NT2/D1 (cell line): ENCODE measurements at places on chromosomes 1 and 21.
A peak's percentile ranks its signal among the peaks of the same experiment; 100 is the strongest.

GRCh38 chr1:157448636-157449035 is 103.7 kb downstream of the FCRL5 start:
- no peak for DNase-seq

GRCh38 chr21:38147391-38147790 is 109.4 kb upstream of the KCNJ15 start:
- DNase-seq, result no peak

GRCh38 chr1:201171063-201172036 is 17.1 kb upstream of the TMEM9 start:
- peak; percentile 25 for DNase-seq

- no peak for DNase-seq
Observed at GRCh38 chr1:159009704-159010361, at the start of gene IFI16. Gene IFI16, plus strand, starts transcription at chr1:159009907. Its CDS starts 4,774 bp downstream, at chr1:159014681.

DNA sequence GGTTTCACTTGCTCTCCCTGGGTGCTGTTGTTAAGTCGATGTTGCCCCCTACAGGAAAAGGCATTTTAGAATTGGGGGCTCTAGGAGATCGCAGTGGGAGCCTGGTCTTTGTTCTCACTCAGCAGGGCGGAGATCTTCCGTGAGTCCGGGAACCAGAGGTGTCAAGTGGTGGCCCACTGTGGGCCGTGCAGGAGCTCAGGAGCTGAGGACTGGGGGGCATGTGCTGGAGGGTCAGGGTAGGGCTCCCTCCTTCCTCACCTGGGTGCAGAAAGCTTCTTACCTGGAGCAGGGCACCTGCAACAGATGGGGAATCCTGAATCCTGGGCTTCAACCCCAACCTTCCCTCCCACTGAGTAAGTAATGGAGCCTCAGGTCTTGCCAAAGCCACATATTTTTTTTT is 392.7 kb downstream of the NPHP4 start:
- no peak for DNase-seq

DNA sequence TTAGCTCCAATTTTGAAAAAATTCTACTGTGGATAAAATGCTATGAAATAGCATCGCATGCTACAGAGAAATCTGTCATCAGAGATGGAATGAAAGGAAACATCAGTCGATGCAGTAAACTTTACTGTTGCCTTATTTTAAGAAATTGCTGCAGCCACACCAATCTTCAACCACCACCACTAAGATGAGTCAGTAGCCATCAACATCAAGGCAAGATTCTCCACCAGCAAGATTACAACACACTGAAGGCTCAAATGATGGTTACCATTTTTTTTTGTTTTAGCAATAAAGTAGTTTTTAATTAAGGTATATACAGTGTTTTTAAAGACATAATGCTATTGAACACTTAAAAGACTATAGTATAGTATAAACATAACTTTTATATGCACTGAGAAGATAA is 95.6 kb upstream of the JUN start:
- DNase-seq, result no peak

DNA sequence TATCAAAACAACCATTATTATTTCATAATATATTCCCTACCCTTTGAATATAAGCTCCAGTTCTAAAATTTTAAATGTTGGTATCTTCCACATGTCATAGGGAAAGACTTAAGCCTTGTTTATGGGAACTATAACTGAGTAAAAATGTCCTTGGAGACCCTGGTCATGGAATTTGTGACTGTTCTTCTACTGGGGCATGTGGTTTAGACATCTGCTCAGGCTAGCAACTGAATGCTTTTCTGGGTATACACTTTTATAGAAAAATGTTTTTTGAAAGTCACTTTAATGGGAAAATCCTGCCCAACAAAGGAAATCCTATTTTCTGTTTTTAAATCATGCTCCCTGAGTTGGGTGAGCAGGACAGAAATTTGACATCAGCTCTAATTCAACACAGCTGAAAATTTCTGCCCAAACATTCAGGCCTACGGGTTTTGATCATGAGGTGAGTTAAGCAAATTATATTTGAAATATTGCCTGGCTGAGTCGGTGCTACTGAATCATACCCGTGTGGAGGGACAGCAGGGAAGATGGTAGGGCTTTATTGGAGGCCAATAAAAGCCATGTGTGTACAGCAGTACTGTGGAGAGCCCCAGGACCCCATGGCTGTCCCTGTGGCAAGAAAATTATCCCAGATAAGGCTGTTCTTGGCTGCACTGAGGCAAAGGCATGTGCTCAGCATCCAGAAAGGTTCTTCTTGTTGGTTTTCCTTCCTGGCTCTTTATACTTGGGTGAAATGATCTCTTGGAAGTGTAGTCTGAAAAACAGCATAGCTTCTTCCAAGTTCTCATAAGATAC is 391.8 kb downstream of the DISC1 start:
- no peak for DNase-seq

DNA sequence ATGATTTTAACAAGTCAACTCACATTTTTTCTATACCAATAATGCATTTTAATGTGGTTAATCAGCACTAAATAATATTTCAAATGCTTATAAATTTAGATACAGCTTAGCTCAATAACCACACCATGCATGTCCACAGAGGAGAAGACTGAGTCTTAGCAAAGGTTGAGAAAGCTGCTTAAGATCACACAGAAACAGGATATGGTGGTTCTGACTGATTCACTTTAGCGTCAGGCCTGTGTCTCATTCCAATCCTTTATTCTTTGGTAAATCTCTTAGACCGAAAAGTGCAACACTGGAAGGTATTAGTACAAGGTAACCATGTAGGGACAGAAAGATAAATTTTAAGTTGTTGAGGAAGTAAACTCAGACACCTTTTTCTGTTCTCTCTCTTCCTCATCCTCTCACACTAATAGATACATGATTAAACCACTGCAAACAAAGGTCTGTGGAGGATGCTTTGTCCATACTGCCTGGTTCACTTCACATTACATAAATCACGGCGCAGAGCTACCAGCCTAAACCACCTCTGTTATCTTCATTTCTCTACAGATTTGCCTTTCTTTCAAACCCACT is 139.0 kb downstream of the DPYD start:
- no peak for DNase-seq

- no peak for DNase-seq
Observed at GRCh38 chr1:61356995-61357394, 274.6 kb downstream of the NFIA start.

GRCh38 chr21:38741092-38741949 is 64.4 kb upstream of the ETS2 start:
- DNase-seq, result no peak

DNA sequence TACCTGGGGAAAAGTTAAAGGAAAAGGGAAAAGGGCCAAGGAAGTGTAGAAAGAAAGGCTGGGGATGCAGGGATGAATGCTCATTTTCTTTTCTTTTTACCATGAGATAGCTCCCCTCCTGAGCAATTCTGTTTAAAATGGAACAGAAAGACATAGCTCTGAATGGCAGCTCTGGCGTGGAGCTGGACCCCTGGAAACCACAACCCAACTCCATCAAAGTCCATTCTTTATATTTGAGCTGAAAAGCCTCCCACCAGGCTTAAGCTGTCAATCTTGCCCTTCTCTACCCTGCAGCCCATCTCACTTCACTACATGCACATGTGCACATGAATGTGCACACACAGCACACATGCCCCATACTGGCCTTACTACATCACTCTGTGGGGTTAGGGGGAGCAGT is 69.2 kb downstream of the TNR start:
- DNase-seq, result no peak

- DNase-seq, result no peak
Observed at GRCh38 chr1:98921817-98922216, 82.8 kb downstream of the PLPPR5 start.

- DNase-seq, result no peak
Observed at GRCh38 chr1:244968471-244968871, 104.1 kb upstream of the HNRNPU start.

DNA sequence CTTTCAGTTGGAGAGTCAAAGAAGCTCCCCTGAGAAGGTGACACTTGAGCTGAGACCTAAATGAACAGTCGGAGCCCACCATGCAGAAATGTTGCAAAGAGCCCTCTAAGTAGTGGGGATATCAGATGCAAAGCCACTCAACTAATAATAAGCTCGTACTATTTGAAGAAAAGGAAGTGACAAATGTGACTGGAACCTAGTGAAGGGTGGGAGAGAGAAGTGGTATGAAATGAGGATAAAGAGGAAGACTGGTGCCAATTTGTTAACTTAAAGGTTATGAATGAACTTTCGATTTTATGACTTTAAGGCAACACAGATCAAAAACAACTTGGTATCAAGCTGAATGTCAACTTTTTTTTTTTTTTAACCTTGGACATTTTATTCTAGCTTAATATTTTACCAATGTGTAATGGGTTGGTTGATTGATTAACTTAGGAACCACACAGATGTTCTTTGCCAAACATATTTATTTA is 14.7 kb downstream of the LYPLAL1 start:
- no peak for DNase-seq

GRCh38 chr1:51532853-51533252 is 13.8 kb upstream of the EPS15 start:
- no peak for DNase-seq

- DNase-seq, result no peak
Observed at GRCh38 chr1:164635803-164636731, 77.1 kb downstream of the PBX1 start.

- DNase-seq, result peak; percentile 56
Observed at GRCh38 chr1:210232511-210233215, at the start of gene SERTAD4. Gene SERTAD4, plus strand, starts transcription at chr1:210232796. Its CDS starts 5,165 bp downstream, at chr1:210237961.

DNA sequence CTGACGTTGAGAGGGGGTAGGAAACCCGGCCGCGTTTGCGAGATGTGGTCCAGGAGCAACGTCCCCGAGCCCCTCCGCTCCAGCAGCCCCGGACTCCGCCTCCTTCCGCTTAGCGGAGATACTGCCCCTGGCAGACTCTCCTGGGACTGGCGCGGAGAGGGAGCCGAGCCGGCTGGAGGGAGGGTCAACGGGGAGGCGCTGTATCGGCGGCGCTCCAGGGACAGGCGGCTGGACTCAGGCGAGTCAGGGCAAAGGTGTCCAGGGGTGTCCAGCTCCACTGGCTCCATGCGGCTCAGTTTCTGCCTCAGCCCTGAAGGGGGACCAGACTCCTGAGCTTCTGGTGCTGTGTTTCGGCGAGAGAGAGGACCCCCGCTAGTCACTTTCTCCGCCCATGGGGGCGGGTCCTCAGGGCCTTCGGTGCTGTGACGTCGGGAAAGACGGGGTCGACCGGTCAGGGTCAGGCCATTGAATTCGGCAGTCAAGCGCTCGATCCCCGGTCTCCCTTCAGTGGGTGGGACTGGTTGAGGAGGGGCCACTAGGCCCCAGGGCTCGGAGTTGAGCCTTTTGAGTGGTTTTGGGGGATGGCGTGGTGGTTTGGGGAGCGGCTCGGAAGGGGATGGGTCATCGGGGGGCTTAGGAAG is 2.8 kb upstream of the LIX1L start:
- DNase-seq, result peak; percentile 75

GRCh38 chr1:53321776-53322602 is 5.9 kb downstream of the LRP8 start:
- no peak for DNase-seq

- DNase-seq, result no peak
Observed at GRCh38 chr1:21379571-21379970, 60.4 kb upstream of the NBPF3 start.

DNA sequence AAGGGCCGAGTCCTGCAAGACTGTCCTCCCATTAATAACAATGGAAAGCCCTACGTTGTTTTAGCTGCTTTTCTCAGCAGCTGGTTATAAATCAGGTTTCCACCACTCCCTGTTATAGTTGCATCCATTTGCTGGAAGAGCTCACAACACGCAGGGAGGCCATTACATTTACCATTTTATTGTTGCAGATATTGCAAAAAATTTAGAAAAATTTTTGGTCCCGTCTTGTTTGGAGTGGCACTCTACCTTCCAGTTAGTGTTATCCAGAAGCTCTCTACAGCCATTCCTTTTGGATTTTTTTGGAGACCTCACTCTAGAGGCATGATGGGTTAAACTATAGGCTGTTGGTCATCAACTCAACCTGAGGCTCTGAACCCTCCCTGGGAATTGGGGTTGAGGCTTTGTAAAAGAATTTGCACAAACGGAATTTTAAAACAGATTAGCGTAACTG is 1532.1 kb upstream of the TPTE start:
- DNase-seq, result no peak

DNA sequence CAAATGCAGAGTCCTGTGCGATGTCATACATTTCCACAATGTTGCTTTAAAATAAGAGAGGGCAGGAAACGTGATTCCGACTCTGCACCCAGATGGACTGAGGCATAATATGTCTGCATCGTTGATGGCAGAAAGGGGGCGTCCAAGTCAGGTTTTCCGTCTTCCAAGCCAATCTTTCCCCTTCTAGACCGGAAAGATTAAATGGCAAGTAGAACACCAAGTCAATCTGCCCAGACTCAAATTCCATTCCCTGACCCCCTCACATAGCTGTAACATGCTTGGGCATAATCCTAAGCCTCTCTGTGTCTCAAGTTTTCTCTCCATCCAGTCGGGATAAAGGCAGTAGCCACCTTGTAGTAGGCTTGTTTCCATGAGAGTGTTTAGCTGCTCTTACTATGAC is 14.4 kb downstream of the PCP4 start:
- DNase-seq, result no peak

DNA sequence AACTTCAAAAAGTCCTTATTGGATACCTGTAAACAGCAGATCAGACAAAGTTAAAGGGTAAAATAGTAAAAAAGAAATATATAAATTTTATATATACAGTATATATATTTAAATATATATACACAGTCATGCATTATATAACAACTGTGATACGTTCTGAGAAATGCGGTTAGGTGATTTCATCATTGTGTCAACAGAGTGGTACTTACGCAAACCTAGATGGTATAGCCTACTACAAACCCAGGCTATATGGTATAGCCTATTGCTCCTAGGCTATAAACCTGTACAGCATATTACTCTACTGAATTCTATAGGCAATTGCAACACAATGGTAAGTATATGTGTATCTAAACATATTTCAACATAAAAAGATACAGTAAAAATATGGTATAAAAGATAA is 222.7 kb downstream of the NUF2 start:
- DNase-seq, result no peak

DNA sequence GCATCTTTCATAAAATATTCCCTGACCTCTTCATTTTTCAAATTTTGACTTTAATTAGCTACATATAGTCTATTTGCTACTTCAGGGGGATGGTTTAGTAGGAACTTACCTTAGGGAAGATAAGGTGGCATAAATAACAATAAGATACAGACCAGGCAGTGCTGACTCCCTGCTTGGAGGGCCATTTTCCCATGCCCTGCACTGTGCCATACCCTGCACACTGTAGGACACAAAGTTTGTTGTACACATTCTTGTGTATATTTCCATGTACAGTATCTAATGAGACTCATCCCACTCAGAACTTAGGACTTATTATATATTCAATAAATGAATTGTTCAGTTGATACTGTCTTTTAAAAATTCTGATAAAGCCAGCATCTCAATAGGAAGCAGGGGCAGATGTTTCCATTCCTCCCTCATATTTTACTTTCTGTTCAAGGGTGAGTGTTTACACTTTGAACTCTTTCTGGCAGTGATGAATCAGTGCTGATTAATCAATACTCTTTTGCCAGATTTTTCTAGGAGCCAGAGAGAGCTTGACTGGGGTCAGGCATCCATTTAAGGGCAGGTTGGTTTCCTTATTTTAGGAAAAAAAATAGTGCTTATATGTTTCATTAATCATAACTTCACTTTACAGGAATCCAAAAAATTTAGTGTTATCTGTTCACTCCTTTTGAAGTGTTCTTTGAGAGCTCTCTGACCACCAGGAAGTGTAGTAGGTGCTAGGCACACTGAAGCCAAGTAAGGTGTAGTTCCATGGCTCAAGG is 30.6 kb downstream of the MPZL1 start:
- DNase-seq, result no peak

- DNase-seq, result no peak
Observed at GRCh38 chr1:236280438-236281197, 1.1 kb downstream of the ERO1B start.

GRCh38 chr1:98054786-98055185 is 134.0 kb upstream of the DPYD start:
- no peak for DNase-seq
